ENCODE measurements at places on chromosomes 2 and 18.

GRCh38 chr2:17804358-17804757 lies 11.9 kb upstream of the MSGN1 start:
- DNase-seq: no peak

GRCh38 chr2:74001781-74002504 lies 17.2 kb downstream of the TET3 start:
- no peak for DNase-seq

DNA sequence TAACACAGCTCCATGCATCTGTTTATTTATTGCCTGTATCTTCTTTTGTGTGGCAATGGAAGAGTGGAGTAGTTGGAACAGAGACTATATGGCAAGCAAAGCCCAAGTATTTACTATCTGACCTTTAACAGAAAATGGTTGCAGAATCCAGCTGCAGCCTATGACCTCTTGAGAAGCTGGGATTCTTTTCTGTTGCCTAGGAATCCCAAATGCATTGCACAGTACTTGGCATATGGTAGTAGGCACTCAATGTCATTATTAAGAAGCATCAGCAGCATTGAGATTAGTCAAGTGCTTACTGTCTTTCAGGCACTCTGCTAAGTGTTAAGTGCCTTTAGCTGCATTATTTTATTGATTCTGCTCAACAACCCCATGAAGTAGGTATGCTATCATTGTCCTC lies 331.6 kb downstream of the CCDC85A start:
- DNase-seq: no peak

GRCh38 chr2:190972846-190973245 lies 41.1 kb downstream of the STAT1 start:
- DNase-seq: no peak

GRCh38 chr18:48835119-48835518 lies 115.6 kb downstream of the SMAD7 start:
- DNase-seq: no peak

DNA sequence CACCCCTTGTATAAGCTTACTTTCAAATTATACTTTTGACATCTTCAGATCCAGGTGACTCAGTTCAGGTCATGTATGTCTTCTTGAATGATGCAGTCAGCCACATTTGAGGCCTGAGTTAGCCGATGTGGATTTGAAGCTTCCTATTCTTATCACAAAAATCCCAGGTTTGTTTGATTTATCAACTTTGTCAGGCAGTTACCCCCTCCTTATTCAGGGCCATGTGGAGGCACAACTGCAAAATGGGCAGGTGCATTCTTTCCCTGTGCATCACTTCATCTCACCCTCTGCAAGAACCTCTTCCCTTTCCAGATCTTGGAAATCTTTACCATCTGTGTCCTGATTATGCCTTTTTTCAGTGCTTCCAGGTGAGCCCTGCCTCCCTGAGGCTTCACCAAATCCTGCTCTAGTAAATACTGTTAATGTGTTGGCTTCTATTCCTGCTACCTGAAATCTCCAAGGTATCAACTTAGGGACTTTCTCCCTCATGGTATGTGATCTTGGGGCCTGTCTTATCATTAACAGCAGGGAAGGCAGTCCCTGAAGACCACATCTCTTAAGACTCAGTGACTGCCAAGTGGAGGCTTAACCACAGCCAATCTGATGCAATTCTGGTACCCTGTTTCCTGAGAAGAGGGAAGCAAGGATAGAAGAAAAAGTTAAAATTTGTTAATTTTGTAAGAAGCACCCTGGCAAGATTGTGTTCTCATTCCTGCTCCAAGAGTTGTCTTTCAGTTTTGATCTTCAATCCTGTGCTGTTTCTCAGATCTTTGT lies 9.4 kb upstream of the ARHGAP28 start:
- no peak for DNase-seq

DNA sequence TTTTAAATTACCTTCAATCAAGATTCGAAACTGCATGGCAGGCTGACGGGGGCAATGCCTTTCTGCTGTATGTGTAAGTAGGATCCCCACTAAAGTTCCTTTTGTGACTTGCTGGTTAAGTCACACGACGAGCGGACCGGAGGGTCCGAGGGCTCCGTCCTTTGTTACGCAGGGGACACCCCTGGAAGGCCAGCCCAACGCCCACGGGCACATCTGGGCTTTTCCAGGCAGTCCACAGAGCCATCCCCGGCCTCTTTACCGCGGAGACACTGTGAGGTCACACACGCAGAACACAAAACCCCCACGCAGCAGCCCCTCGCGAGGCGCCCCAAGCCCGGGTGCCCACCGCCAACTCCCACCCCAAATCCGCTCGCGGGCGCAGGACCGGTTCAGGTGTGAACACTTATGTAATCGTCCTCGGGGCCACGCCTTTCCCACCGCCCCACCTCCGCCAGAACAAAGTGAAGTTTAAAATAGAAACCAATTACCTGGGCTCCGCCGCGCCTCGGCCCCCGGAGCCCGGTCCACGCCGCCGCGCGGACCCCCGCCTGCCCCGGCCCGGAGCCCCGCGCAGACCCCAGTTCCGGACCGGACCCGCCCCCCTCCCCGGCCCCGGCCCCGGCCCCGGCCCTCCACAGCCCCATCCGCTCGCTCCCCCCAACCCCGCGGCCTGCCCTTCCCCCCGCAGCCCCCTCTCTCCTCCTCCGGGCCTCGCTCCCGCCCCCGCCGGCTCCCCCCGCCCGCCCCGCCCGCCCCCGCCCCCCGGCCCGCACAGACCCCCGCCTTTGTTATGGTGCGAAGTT lies 4.2 kb downstream of the ZNF516 start:
- peak; percentile 39 for DNase-seq

DNA sequence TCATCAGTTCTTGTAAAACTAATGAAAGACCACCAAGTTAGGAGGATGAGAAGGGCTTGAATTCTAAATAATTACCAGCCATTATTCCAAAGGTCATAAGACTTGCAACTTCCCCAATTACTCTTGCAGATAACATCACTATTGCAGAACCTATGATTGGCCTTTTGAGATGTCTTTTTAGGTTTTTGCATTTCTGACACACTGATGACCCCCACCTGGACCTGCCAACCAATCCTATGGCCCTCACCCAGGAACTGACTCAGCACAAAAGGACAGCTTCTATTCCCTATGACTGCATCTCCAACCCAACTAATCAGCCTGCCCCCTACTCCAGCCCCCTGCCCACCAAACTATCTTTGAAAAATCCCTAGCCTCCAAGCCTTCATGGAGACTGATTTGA lies 111.5 kb upstream of the COPS8 start:
- DNase-seq: no peak

- DNase-seq: no peak
Observed at GRCh38 chr2:75337619-75338018, 138.3 kb upstream of the TACR1 start.

GRCh38 chr2:164000176-164000575 lies 264.4 kb upstream of the FIGN start:
- no peak for DNase-seq
